Activated T-cell treated with anti-CD3 and anti-CD28 coated beads, Interleukin-2, amount 50 U/mL, for 4 hours (primary cell): ENCODE measurements at places on chromosomes 11 and 22. TPM values are rescaled to one million over a fixed set of nuclear protein-coding genes. Genes with fewer than 3 reads are reported as not detected.

- no peak for DNase-seq
These were observed 17.2 kb downstream of the TESMIN start for GRCh38 chr11:68734111-68734510.

FXYD2 gene
- total RNA-seq: 0.63 TPM

DNA sequence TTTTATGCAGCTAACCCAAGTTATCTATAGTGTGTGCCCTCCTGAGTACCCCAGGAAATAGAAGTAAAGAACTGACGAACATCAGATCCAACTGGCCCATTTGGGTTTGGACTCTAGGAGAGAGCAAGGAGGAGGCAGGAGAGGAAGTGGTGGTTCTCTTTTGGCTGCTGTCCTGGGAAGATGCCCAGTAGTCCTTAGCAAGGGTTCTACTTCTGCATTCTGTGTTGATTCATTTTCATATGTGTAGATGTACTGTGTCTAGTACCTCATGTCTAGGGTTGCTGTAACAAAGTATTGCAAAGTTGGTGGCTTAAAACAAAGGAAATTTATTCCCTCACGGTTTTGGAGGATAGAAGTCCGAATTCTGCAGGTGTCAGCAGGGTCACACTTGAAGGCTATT is 6.6 kb upstream of the MMP27 start:
- DNase-seq: no peak

DNA sequence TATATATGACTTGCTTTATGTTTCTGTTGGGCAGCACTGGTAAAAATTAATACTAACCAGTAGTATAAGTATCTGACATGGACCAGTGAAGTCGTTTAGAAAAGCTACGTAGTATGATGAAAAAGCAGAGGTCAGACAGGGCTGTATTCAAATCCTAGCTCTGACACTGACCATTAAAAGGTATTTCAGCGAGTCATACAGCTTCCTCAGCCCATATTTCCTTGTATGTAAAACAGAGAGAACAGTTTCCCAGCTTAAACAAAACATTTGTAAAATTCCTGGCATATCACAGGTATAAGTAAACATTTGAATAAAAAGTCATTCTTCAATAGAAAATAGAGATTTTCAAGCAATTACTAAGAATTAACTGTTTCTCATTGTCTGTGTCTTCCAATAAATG is 4.2 kb downstream of the NOX4 start:
- DNase-seq: no peak

DNA sequence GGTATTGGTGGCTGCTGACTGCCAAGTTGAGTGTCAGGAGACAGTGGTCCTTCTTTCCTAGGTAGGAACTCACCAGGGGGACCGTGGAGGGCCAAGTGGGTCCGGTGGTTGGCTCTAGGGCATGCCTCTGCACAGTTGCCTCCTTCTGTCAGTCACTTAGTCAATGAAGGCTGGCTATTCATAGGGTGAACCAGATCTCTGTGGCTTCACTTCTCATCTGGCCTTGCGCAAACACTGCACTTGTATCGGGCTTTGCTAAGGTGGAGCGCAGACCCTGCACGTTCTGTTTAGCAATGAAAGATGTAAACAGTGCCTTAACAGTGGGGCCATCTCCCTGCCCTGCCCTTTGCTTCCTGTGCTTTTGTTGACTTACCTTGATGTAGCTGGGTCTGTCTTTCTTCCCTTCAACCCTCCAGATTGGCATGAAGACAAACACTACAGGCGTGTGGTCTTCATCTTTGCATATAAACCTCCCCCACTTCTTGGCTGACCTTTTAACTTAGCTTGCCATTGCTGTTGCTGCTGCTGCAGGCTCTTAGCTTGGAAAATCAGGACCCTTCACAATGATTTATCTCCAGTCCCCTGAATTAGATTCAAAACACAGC is 6.7 kb upstream of the SORL1-AS1 start:
- DNase-seq: no peak

DNA sequence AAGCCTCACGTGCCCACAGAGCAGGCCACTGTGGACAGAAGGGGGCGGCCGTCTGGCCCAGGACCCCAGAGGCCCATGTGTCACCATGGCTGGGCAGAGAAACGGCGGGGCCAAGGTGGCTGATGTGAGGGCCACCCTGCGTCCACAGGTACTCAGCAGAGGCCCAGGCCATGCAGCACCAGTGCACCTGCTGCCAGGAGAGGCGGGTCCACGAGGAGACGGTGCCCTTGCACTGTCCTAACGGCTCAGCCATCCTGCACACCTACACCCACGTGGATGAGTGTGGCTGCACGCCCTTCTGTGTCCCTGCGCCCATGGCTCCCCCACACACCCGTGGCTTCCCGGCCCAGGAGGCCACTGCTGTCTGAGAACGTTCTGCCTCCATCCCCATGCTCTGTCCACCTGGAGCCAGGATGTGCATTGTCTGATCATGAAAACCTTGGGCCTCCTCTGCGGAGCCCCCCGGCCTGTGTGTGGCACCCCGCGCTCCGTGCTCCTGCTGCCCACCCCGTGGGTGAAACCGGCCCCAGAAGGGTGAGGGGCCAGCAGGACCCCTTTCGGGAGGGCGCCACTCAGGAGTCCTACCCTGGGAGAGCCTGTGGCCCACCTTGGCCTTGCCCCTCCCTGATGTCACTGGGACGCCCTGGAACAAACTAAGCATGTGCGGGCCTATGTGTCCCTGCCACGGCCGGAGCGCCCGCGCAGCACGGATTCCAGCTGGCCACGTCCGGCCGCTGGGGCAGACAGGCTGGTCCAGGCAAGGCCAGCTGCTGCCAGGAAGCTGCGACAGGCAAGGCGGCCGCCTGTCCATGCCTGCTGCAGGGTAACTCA is 38.6 kb downstream of the MUC5B start:
- DNase-seq: no peak

GRCh38 chr22:29773233-29773632 is 6.1 kb downstream of the UQCR10 start:
- no peak for DNase-seq

DNA sequence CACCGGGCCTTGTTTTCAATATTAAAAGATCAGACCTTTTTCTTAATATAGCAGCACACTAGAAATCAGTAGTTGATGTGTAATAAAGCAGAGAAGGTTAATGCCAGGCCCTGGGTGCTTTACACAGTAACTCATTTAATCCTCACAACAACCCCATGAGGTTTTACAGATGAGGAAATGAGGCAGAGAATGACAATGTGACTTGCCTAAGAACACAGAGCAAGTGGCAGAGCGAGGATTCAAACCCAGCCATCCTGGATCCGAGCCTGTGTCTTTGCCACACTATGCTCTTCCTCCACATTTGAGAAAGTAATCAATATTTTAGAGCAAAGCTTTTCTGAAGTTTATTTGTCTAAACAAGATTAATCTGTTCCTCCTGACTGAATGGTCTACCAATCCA is 7.2 kb downstream of the JAML start:
- no peak for DNase-seq
